ENCODE measurements at places on chromosomes 4 and X.

DNA sequence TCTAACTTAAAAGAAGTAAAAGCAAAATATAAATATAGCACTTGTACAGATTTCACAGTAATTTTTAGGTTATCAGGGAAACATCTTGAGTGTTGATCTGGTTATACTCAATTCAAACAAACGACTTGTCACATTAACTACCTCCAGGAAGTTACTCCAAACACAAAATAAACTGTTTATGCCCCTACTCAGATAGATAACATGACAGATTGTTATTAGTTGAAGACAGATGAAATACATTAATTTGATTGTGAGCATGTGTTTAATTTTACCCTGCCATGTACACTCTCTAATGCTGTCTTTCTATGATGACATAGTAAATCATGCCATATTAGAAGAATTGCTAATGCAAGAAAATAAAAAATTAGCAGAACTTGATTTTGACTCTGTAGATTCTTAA lies 88.0 kb downstream of the RAB28 start:
- DNase-seq, result no peak

- DNase-seq, result no peak
Measured at GRCh38 chr4:145427991-145428390, 53.7 kb upstream of the SMAD1 start.

DNA sequence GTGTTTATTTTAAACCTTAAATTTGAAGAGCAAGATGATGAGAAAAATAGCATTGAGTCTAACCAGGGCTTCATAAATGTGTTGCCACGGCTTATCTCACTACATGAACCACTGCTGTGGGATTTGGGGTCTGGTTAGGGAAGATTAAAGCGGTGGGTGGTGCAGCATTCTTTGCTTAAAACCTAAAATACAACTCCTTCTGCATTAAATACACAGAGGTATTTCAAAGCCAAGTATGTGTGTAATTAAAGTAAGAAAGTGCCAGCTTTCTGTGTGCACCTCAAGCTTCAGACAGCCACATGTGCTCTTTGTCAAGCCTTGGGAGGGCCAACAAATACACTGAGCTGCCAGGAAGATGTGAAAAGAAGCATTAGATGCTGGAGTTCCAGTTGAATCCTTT lies 128.0 kb downstream of the CPE start:
- peak; percentile 33 for DNase-seq

GRCh38 chrX:133475521-133475920 lies 60.2 kb upstream of the GPC4 start:
- DNase-seq, result peak; percentile 56

GRCh38 chr4:67071641-67072040 lies 473.7 kb downstream of the CENPC start:
- no peak for DNase-seq

- no peak for DNase-seq
Measured at GRCh38 chr4:129246910-129247461, 151.0 kb downstream of the C4orf33 start.

- DNase-seq, result no peak
Measured at GRCh38 chr4:151573945-151574344, 165.0 kb downstream of the FHIP1A start.

DNA sequence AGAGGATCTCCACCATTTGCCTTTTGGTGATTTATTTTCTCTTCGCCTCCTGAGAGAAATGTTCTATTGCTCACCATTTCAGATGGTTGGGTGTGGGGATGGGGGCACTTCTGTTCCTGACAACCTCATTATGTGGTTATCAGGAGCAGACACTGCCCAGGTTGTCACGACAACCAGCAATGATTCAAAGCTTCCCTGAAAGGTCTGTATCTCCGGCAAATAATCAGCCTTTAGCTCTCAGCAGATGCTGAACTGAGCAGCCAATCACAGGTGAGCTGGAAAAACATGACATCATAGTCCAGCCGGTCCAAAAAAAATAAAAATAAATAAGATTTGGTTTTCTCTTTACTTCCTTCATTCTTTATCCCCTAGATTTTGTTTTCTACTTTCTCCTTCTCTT lies 5.5 kb upstream of the PAK3 start:
- DNase-seq, result no peak

GRCh38 chrX:96685210-96686099 lies 813 bp downstream of the DIAPH2 start:
- peak; percentile 42 for DNase-seq

GRCh38 chr4:26140150-26140898 lies 180.5 kb upstream of the RBPJ start:
- DNase-seq, result peak; percentile 33

- peak; percentile 32 for DNase-seq
Measured at GRCh38 chrX:11426712-11427452, 133.7 kb downstream of the AMELX start.

DNA sequence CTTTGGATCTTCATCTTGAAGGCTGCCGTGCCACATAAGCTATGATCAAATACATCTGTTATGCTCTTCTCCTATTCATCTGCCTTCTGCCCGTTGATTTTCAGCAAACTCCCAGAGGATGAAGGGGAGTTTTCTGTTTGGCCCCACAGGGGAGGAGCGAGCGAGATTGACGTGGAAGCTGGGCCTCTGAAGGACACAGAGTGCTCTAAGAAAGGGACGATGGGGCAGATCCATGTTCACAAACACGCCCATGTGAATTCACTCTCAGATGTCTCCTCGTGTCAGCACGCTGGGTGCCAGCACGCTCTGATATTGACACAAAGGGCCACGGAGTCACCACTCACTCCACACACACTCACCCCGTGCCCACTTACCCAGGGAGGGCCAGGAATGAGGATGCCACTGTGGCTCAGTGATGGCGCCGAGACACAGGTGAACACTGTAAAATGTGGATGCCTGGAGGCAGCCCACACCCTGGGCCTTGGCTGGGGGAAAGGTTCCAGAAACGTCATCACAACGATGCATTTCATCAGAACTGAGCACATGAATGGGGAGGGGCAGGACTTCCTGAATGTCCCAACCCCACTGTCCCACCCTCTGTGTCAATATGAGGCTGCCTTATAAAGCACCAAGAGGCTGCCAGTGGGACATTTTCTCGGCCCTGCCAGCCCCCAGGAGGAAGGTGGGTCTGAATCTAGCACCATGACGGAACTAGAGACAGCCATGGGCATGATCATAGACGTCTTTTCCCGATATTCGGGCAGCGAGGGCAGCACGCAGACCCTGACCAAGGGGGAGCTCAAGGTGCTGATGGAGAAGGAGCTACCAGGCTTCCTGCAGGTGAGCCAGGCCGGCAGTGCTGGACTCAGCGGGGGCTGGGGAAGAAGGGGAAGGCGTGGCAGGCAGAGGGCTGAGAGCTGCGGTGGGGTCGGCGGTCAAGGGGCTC lies at the start of gene S100P:
TSS of gene S100P (plus strand) at position 648 of the 946 bp plus-strand sequence. CDS start at position 703, 55 bp downstream.
- DNase-seq, result no peak

GRCh38 chr4:40858962-40859361 lies 109.2 kb downstream of the NSUN7 start:
- DNase-seq, result no peak

GRCh38 chr4:21522296-21522695 lies 426.3 kb downstream of the KCNIP4 start:
- DNase-seq, result no peak

- no peak for DNase-seq
Measured at GRCh38 chr4:76155979-76156378, 7.8 kb upstream of the NUP54 start.

DNA sequence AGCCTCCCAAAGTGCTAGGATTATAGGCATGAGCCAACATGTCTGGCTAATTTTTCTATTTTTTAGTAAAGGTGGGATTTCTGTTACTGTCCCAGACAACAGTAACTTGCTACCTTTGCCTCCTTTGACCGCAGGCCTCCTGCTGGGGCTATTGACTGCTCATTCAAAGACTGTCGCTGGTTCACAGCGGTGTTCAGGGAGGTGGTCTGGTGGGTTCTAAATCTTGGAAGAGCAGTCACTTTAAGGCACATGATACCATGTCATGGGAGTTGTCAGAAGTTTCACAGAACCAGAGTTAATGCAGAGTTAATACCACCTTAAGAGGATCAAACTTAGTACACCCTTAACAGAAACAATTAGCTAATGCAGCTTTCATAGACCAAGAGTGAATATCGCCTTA lies 3.8 kb downstream of the ASMT start:
- no peak for DNase-seq

DNA sequence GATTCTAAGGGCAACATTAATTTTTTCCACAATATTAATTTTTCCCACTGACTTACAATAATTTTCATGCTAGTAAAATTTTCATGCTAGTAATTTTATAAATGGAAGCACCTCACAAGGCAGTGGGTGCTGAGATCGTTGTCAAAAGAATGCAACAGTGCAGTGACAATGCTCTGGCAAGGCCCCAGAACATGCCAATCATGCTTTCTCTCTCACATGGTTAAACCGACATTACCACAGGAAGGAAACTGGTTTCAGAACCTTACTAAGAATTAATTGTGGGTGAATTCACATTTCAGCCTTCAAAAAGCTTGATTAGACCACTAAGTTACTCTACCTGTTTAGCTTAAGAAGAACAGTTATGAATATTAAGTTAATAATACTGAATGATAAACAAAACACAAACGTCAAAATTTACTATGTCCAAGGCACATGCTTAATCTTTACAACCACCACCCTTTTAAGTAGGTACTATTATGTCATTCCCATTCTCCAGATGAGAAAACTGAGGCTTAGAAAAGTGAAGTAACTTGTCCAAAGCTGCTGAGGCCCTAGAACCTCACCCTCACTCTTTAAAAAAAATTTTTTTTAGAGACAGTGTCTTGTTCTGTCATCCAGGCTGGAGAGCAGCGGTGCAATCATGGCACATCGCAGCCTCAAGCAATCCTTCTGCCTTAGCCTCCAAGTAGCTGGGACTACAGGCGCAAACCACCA lies 10.0 kb upstream of the OPHN1 start:
- DNase-seq, result no peak

- DNase-seq, result no peak
Measured at GRCh38 chr4:23728971-23729370, 160.9 kb downstream of the PPARGC1A start.

DNA sequence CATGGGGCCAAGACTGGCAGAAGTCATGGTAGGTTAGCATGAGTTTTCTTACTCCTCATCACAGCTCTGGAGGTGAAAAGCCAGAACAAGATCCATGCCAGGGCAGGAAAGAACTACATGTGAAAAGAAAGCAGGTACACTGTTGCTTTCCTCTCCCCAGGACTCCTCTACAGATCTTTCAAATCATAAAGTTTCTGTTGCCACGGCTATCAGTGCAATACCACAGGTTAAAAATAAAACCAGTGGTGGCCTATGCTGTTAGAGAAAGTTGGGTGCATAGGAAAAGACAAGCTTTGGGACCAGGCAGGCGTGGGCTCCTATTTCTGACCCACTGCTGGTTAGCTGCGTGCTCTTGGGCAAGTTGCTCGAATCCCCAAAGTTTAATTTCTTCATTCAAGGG lies 81.4 kb downstream of the SH3RF1 start:
- DNase-seq, result no peak

GRCh38 chrX:30364229-30364628 lies 55.0 kb upstream of the NR0B1 start:
- DNase-seq, result no peak
